Stimulated activated CD4-positive, alpha-beta T cell treated with anti-CD3 and anti-CD28 coated beads, Interleukin-4, amount 100 ng/mL, for 24 hours (primary cell): ENCODE measurements at places on chromosomes 5 and 9.

- DNase-seq = peak; percentile 15
Measured at GRCh38 chr9:89137542-89138462, 40.8 kb downstream of the SHC3 start.

DNA sequence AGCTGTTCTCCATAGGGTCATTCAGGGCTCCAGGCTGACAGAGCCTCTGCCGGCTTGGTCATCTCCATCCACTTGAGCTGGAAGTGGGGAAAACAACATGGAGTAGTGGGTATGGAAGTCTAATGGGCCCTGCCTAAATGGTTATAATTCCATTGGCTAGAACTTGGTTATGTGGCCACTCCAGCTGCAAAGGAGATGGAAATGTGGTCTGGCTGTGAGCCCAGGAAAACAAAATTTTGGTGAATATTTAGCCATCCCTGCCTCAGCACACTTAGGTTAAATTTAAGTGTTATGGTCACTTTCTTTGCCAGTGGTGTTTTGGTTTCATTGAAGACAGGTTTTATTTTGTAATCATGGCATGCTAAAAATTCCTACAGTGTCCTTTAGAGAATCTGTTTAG, 112.3 kb downstream of the SMARCA2 start:
- no peak for DNase-seq

GRCh38 chr5:71905834-71906711, 187.0 kb downstream of the CARTPT start:
- DNase-seq = no peak

GRCh38 chr9:97910357-97910756, 11.9 kb downstream of the TRMO start:
- no peak for DNase-seq

GRCh38 chr5:171750311-171750788, 35.3 kb upstream of the SMIM23 start:
- DNase-seq = no peak

GRCh38 chr5:15887093-15887492, 292.5 kb downstream of the MARCHF11 start:
- no peak for DNase-seq

DNA sequence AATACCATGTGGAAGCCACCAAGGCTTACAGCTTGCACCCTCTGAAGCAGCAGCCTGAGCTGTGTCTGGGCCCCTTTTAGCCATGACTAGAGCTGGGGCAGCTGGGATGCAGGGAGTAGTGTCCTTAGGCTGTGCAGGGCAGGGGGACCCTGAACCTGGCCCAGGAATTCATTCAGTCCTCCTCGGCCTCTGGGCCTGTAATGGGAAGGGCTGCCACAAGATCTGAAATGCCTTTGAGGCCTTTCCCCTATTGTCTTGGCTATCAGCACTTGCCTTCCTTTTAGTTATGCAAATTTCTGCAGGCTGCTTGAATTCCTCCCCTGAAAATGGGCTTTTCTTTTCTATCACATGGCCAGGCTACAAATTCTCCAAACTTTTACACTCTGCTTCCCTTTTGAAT, 9.0 kb downstream of the GPR150 start:
- no peak for DNase-seq
